ENCODE measurements at places on chromosomes 6 and 20.
A peak's percentile ranks its signal among the peaks of the same experiment; 100 is the strongest.

DNA sequence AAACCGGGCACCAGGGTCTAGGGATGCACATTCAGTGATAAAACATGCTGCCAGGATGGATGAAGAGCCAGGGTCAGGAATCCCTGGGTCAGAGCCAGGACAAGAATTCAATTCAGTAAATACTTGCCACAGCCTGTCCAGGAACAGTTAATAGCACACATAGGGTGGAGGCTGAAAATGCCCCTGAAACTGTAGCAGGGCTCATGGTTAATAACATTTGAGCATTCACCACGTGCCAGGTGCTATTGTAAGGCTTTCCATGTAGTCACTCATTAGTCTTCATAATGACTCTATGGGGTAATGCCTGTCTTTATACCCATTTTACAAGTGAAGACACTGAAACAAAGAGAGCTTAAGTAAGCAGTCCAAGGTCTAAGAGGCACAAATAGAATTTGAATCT, 296.3 kb downstream of the LRFN2 start:
- DNase-seq: no peak

GRCh38 chr6:98033617-98034016, 750.6 kb upstream of the MMS22L start:
- DNase-seq: no peak

- no peak for DNase-seq
Measured at GRCh38 chr20:23086056-23086566, at the start of gene CD93. TSS of gene CD93 (minus strand) at chr20:23086324. CDS start at chr20:23086192, 132 bp downstream.

DNA sequence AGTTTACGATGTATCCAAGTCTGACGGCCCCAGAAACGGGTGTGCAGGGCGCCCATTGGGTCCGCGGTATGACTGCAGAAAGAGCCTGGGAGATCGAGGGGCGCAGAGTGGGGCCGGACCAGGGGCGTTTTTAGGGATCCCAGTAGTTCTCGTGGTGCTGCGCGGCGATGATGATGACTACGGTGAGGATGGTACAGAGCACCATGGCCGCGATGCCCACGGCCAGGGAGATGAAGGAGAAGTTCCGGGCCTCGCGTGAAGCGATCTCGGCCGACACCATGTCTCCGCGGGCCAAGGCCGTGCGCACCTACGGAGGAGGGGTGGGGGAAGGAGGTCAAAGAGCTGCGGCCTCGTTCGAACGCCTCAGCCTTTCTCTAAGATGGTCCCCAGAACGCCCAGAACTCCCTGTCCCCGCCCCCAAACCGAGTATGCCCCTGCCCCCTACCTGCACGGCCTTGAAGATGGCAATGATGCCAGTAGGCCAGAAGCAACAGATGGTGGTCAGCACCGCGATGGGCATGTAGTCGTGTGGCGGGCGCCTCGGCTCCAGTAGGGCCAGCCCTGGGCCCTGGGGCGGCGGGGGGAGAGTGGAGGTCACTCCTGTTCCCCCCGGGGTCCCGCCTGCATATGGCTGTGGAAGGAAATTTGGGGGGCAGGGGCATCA, 2.5 kb downstream of the PRRT1 start:
- no peak for DNase-seq

DNA sequence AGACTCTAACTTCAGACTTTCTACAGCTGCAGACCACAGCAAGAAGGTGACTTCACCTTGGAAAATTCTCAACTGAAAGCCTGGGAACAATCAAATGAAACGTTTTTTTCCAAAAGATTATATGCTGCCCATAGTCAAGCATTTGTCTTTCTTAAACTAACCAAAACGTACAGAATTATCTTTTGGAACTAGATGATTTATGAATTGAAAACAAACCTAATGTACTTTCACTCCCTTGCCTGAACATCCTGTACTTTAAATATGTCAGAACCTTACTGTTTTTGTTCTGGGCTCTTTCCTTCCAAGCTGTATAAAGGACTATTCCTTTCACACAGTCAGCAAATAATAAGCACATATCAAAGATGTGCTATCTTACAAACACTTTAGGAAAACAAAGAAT, 62.4 kb upstream of the TNFAIP3 start:
- no peak for DNase-seq

DNA sequence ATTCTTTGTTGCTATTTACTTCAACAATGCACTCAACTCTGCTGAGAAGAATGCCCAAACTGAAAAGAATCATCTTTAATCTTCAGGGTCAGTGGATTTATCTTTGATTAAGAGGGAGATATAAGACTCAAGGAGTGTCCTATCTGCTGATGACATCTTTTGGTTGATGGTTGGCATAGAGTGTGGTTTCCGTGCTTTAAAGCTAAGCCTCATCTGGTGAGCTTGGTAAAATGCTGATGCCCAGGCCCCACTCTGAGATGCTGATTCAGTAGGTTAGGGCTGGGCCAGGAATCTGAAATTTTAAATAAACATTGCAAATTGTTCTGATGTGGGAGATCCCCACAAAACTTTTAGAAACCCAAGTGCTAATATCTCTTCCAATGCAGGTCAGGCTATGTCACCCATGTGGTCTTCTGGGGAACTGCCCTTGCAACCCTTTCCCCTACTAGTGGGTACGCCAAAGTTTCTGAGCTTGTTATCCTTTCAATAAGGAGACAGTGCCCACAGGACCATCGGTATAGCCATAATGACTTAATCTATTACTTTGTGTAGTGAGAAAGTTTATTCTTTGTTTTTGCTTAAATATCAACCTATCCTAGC, 68.5 kb upstream of the ARMH2 start:
- DNase-seq: no peak

DNA sequence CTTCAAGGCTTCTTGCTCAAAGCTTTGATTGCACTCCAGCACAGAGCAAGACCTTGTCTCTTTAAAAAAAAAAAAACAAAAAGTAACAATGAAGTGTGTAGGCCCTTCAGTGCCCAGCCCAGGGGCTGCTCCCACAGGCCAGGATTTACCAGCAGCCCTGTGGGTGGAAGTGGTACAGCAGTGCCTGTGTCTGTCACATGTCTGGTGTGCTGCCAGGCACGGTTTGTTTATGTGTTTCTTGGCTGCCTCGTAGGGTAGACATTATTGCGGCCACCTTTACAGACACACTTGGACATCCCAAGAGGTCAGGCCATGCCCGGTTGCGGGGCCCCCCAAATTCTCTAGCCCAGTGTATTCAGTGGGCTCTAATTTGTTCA, 12.7 kb downstream of the DYNLRB1 start:
- no peak for DNase-seq

DNA sequence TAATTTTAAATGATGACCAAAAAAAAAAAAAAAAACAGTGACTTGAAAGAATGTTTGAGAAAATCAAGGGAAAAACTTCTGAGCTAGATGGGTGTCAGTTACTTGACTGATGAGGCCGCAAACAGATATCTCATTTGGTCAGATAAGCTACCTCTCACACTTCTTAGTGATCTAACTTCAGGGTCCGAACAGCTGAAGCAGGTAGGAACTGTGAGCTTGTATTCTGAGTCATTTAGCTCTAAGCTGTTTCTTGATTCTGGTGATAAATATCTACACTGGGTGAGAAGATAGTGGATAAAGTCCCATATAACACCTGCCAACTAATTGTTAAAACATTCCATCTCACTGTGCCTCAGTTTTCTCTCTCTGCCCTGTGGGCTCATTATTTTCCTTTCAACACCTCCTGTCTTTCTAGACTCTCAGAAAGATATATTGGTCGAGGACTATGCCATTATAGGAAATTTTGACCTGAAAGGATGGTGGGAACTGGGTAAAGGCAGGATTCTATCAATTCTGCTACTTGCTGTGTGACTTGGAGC, 7.7 kb downstream of the KIF3B start:
- DNase-seq: no peak

GRCh38 chr20:39935901-39936300, 753.1 kb downstream of the MAFB start:
- no peak for DNase-seq

- DNase-seq: peak; percentile 42
Measured at GRCh38 chr20:11849270-11849915, 68.3 kb upstream of the BTBD3 start.

DNA sequence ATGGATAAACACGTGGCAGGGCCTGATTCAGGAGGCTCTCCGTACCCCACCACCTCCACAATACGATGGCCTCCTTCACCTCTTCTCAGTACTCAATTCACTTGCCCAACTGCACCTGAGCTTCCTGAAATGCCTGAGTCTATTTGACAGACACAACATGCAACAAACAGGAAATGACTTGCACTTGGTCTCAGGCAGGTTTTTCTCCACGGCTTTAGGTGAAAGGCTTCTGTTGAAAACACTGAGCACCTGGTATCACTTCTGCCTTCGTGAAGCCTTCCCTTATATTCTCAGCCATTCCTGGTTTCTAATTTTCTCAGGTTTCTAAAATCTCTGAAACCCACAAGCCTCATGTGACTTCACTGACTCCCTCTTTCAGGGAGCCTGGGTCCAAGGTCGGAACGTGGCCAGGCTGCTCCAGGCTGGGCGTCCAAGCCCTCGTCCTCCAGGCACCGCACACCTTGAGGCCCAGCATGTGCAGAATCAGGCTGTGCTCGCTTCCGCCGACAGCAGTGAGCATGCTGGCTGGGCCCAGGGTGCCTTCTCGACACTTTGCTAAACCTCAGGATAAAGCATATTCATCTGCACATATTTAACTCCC, 34.7 kb downstream of the TAF4 start:
- no peak for DNase-seq
